GM12891 (cell line): ENCODE measurements at places on chromosomes 3 and 15.

DNA sequence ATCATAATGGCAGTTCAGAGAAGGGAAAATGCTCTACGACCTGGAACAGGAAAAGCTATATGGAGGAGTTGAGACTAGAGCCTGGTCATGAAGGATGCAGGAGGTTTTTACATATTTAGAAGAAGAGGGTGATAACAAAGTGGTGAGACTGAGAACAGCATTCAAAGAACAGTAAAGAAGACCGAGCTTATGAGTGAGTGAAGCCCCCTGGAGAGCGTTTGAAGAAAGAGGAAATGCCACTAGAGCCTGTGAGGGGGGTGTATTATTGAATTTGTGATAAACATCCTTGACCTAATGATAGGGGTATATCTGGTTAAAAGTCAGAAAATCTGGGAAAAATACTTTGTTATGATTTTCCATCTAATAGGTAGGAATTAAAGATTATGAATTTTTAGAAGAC lies 4.2 kb downstream of the PARP9 start:
- DNase-seq: no peak

GRCh38 chr15:59751552-59752413 lies 62.7 kb upstream of the BNIP2 start:
- no peak for DNase-seq

- no peak for DNase-seq
Observed at GRCh38 chr3:188754267-188754666, 417.5 kb upstream of the TPRG1 start.

DNA sequence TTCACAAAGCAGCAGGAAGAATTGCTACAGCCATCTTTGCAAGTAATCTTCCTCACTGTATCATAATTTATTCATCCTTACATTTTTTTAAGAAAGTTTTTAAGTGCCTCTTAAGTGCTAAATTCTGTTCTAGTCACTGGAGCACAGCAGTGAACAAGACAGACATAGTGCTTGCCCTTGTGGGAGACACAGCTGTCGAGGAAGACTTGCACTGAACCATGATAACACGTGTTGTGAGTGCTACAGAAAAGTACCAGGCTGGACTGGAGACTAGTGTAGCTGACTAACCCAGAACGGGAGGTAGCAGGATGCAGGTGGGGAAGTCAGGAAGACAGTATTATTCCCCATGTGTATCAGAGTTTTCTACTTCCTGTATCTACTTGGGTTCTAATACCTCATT lies 300.6 kb downstream of the TBL1XR1 start:
- DNase-seq: no peak

DNA sequence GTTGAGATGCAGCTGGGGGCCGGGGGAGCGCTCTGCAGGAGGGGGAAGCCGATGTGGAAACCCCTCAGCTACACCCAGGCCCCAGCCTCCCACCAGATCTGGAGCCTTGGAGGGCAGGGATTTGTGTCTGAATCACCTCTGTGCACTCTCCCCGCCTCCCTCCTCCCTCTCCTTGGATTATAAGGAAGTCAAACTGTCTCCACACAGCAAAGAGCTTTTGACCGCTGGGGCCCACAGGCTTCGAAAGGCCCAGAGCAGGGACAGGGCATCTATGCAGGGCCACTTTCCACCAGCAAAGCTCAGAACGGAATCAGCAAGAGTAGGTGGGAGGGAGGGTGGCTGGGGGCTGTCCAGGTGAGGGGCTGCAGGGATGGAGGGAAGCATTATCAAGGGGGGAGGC lies 68.9 kb downstream of the IQSEC1 start:
- no peak for DNase-seq

GRCh38 chr3:134803051-134803505 lies 8.0 kb downstream of the EPHB1 start:
- DNase-seq: peak; percentile 24
